ENCODE measurements at places on chromosomes 7 and 10.

GRCh38 chr10:73900064-73900463, 10.9 kb upstream of the PLAU start:
- no peak for DNase-seq

DNA sequence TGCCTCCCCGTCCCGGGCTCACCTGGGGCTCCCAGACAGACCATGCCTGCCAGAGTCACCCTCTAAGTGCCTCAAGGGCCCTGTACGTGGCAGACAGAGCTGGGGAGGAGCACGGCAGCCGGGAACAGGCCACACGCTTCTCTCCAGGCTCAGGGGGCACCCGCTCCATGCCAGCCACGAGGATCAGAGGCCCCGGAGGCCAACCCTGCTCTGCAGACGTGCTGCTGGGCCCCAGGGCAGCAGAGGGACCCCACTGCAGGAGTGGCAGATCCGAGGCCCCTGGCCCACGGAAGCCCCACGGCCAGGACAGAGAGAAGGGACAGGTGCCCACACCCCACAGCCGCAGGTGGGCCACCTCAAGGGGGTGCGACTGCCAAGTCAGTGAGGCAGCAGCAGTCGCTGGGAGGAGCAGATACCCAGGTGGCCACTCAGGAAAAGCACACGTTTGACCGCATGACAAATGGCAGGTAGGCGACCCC, 58.4 kb upstream of the TNRC18 start:
- DNase-seq: no peak

GRCh38 chr7:73738612-73739386, at the start of gene ABHD11:
ABHD11 (minus strand) TSS chr7:73738802; CDS start chr7:73738770, 32 bp downstream.
- DNase-seq: peak; percentile 98

DNA sequence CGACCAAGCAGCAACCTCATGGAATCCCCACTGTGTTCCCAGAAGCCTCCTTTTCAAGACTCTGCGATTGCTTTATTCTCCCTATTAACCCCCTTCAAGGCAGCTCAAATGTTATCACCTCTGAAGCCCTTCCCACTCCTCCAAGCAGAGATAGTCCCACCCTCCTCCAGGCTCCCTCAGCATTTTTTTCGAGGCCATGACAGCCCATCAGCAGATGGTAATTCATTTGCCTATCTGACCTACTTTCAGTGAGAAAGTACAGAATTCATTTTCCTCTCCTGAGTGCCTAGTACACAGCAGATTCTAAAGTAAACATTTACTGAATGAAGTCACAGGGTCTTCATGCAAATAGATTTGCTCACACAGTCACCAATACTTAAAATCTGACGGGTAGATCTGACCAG, 47.8 kb downstream of the HERPUD2 start:
- no peak for DNase-seq

DNA sequence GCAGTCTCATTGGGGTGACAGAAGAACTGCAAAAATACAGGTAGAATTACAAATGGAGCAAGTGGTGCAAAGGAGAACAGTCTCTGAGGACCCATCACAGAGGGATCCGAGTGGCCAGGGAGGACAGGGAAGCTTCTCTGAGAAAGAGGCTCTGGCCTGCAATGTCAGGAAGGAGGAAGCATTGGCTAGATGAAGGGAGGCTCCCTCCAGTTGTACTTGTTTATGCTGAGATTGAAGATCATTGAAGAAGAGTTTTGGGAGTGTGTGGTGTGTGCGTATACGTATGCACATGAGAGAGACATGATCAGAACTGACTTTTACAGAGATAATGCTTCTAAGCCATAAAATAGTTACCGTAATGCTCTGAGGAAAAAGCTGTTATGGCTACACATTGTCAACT, 274.7 kb upstream of the FZD8 start:
- DNase-seq: no peak

DNA sequence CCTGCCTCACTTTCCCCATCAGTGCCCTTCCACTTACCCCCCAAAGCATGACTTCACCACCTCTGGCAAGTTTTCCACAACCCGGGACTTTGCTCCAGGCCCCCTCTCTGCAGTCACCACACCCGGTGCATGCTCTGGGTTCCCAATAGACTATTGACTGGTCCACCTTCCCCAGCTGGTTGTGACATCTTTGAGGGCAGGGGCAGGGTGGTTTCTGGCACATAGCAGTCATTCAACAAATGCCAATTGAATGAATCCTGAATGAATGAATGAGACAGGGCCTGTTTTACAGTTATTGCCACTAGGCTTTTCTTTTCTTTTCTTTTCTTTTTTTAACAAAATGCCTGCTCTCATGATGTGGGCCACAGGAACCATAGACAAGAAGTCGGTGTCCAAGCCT, 28.8 kb upstream of the DOCK1 start:
- DNase-seq: no peak

DNA sequence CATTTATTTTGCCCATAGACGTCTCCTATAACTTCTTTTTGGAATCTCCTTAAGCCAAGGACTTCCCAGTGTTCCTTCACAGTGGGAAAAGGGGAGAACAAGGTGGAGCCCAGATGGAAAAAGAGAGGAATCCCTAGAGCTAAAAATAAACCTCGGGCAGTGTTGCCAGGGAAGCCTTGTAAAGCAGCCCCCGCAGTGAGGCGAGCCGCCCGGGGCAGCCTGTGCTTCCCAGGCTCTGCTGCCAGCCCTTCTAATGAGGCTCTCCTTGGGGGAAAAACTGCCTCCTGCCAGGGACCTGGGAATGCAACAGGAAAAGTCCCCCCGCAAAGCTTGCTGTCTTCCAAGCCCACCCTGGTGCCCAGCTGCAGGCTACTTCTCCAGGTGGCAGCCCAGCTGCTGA, 71.7 kb downstream of the SH3PXD2A start:
- no peak for DNase-seq

GRCh38 chr10:66218289-66218688, 707.5 kb upstream of the LRRTM3 start:
- DNase-seq: no peak

Measured in neural crest cell (in vitro differentiated cells).